ENCODE measurements at places on chromosomes 4 and X.

DNA sequence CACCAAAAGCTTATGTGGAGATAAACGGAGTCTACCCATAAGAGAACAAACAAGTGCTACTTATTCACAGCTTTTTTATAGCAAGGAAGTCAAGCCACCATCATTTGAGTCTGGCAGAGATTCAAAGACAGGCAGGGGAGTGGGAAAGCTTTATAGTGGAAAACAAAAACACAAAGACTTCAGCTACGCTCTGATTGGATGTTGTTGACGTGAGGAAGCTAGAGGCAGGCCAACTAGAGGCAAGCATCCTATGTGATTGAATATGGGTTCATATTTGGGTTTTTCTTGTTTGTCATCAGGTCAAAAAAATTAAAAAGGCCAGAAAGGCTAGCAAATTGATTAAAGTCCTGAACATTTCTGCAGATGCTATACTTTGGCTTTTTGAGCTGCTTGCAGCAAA is 719 bp upstream of the TCEAL4 start:
- no peak for DNase-seq

- DNase-seq, result no peak
These were observed 14.0 kb upstream of the PITX2 start for GRCh38 chr4:110636680-110637407.

DNA sequence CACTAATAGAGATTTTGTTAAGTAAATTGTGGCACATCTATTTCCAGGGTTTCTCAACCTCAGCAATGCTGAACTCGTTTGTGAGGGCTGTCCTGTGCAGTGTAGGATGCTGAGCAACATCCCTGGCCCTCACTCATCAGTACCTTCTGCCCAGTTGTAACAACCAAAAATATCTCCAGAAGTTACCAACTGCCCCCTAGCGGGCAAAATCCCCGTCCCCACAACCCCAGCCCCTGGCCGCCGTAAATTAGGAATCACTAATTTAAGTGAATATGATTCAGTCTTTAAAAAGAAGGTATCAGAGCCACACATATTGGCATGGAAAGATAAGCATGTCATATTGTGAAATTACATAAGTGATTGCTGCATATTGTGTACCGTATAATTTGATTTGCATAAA is 123.4 kb downstream of the ASB9 start:
- peak; percentile 38 for DNase-seq

GRCh38 chrX:108699368-108699767 is 37.0 kb downstream of the IRS4 start:
- no peak for DNase-seq

DNA sequence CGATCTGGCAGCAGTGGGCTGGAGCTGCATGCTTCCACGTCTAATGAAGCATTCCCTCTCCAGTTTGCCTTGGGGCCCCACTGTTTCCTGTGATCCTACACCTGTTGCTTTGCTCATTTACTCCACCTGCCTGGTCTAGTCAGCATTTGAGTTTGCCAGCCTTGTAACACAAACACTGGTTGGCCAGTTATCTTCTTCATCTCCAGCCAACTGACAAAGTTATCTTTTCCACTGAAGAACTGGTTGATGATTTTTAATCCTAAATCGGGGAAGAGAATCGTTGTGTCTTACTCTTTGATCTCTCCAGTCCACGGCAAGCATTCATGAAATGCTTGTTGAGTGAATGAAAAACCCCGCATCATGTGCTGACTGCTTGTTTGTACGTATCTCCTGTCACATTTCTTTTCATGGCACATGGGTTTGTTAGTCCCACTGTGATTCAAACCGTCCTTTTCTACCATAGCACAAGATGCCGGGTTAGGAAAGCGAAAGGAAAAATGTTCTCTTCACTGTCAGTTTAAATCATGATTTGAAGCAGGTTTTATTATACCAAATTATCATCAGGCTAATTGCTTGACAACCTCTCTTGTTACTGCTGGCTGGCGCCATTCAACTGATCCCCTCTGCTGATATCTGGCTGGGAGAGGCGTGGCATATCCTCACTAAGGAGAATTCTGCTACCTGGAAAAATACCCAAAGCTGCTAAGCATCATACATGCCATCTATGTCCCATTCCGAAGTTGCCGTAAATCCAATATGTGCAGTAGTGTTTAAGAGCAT is 144.8 kb downstream of the SHROOM3 start:
- peak; percentile 35 for DNase-seq

GRCh38 chrX:132561483-132561882 is 72.6 kb upstream of the MBNL3 start:
- DNase-seq, result no peak

- no peak for DNase-seq
These were observed 271.8 kb upstream of the GK2 start for GRCh38 chr4:79679859-79680258.

DNA sequence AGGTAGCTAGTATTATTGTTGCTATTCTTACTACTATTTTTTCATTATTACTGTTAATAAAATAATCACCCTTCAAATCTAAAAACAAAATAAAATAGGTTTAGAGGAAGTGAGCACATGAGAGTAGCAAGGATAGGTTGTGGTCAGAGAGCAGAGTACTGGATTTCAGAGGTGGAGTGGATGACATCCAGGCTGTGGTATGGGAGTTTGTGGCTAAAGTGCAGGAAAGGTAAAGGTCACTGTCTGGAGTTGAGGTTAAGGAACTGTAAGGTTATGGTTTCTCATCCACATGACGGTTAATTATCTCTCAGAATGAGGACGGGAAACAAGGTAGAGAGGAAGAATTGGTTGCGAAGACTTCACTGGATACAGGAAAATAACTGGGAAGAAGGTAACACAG is 27.7 kb downstream of the STEEP1 start:
- no peak for DNase-seq

- DNase-seq, result peak; percentile 85
These were observed 333.1 kb upstream of the IGFBP7 start for GRCh38 chr4:57443308-57443707.

GRCh38 chr4:106316773-106317409 is 541 bp downstream of the AIMP1 start:
- no peak for DNase-seq

DNA sequence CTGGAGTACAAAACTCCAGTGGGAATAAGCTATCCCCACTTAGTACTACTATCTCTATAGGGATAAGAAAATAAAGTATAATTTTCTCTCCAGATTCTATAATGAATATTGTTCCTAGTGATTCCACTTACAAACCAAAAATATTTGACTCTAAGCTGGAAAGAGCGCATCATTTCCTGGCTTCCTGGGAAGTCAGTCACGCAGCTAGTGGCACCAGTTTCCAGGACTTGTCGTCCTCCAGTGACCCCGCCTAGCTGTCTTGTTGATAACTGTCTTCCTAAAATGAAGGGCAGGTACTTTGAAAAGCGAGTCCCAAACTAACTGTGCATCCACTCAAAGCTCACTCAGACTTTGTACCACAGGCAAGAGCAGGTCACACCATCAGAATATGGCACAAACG is 39.3 kb downstream of the LNX1 start:
- DNase-seq, result no peak

DNA sequence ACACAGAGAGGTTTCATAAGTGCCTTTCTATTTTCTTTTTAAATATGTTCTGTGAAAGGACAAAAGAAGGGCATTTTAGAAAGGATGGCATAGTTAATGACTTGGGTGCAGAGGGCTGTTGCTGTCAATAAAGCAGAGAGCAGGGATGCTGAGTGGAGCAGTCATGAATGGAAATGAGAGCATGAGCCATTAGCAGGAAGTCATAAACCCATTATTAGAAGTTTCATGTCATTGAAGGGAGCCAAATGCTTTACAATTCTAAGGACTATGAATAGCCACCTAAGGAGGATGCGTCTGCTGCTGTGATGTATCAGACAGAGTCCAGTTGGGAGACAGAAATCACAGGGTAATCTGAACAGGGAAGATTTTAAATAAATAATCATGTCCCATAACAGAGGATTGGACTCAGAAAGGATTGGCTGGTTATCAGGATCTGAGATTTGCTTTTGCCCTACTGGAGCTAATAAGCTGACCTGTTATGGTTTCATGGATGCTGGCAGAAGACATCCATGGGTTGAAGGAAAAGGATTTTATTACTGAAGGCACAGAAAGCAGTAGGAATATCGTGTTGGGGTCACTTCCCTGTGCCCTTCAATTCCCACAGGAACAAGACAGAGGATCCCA is 47.5 kb upstream of the WDR19 start:
- no peak for DNase-seq

- DNase-seq, result no peak
These were observed 109.7 kb downstream of the NR3C2 start for GRCh38 chr4:148332486-148332885.

DNA sequence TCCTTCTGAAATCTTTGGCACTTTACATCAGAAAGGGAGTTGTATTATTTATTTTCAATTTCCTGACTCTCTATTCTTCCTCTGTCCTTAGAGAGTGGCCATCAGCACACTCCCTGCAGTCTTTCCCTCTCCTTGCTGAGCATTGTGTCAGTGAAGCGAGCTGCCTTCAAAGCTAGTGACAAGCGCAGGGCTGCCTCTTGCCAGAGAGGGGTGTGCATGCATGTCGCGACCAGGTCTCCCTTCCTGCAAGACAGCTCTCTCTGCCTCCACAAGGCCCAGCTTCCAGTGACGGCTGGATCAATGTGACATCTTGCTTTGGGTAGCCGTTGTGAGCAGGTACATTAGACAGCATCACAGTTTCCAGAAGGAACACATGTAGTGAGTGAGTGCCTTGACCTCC is 810.9 kb upstream of the TENM3 start:
- DNase-seq, result no peak

DNA sequence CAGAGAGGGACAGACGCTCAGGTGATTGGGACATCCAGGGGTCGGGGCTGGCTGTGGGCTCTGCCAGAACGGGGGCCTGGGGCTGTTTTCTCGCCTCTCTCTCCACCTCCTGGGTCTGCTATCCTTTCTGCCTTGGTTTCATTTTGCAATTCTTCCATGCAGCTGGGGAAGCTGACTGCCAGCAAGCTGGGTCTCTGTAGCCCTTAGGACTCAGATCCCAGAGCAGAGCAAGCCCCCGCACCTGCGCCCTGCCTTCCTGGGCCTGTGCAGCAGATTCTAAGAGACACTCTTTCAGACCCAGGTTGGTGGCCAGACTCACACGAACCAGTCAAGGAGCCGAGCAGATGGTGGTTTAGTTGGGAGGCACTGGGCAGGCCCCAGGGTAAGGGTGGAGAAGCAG is 59.1 kb upstream of the GRPEL1 start:
- no peak for DNase-seq

DNA sequence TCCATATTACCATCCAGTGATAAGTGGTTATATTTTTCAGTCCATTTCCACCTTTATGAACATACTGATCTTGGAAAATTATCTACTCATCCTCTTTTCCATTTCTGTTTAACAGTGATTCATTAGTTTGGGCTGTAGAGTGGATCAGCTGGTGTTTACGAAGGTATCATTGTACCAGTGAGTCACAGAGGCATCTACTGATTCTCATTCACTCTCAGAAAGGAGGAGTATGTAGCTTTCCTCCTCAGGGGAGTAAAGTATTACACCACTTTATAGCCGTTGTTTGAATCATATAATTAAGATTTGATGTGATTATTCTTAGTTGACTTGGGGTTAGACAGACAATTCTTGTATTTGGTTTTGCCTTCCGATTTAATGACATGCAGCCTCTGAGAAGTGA is 74.7 kb downstream of the GALNT7 start:
- DNase-seq, result no peak

GRCh38 chr4:74950200-74950599 is 17.3 kb downstream of the PARM1 start:
- DNase-seq, result no peak

- DNase-seq, result no peak
These were observed 37.8 kb downstream of the LRP2BP start for GRCh38 chr4:185357733-185358440.

DNA sequence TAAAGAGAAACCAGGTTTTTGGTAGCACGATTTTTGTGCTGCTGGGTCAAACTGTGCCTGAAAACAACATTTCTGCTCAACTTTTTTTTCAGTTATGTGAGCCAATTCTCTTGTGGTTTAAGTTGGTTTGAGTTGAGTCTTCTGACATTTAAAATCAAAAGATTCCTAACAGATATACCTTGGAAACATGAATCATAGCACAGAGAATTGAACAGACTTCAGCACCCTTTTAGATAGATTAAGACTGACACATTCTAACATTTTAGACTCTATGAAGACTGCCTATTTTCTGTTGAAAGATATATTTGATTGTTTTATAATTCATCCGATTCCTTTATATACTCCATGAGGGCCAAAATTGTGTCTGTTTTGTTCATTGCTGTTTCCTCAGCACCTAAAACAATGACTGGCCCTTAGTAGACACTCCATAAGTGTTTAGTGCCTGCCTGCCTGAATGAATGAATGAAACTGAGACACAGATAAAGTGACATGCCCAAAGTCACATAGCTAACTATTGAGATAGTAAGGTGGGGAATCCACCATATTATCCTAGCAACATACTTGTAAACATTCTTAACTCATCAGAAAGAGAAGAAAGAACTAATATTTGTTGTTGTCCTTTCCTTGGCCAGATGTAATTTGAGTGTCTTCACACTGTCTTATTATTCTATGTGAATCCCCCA is 624.0 kb downstream of the MID1IP1 start:
- DNase-seq, result no peak

DNA sequence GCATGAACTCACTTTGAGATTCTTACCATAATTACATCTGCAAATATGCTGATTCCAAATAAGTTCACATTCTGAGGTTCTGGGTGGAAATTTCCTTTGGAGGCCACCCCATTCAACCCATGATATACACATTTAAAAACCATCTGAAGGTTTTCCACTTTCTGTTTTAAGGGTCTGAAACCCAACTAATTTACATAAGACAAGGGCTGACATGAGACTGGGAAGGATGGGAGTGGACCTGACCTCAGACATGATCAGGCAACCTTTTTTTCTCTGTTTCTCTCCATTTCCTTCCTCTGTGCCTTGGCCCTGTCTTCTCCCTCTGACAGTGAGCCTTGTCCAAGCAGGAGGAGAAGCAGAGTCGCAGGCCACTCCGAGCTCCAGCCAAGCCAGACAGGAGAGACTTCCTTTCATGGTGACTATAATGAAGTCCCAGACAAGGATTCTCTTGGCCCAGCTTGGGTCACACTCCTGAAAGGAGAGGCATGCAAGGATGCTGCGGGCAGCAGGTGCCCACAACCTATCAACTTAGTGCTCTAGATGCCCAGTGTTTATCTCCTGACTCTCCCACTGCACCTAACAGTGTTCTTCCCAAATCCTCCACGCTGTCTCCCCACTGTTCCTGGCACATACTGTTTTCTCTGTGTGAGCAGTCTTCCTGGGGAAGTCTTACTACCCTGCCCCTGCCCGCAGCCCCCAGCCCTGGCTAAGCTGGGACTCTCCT is 39.9 kb downstream of the MSX1 start:
- DNase-seq, result no peak

DNA sequence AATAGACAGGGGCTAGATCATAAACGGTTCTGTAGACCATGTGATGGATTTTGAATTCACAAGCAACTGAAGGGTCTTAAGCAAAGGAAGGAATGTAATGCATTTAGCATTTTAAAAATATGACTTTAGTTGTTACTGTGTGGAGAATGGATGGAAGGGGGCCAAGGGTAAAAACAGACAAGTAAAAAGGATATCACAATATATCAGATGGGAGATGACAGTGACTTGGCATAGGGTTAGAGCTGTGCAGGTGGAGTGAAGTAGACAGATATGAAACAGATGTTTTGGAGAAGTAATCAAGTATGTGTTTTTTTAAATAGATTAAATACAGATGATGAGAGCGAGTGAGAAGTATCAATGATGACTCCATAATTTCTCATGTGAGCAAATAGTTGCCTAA is 1116.0 kb upstream of the TENM3 start:
- no peak for DNase-seq

GRCh38 chr4:134024251-134024650 is 177.3 kb downstream of the PABPC4L start:
- DNase-seq, result no peak

GRCh38 chrX:42577936-42578470 is 200.0 kb downstream of the PPP1R2C start:
- DNase-seq, result no peak
